ENCODE measurements at places on chromosomes 5 and 9.
A peak's percentile ranks its signal among the peaks of the same experiment; 100 is the strongest.

GRCh38 chr5:122727112-122727541, 47.8 kb upstream of the SNX2 start:
- no peak for DNase-seq

- no peak for DNase-seq
These were observed 212.2 kb upstream of the ACO1 start for GRCh38 chr9:32172256-32172655.

DNA sequence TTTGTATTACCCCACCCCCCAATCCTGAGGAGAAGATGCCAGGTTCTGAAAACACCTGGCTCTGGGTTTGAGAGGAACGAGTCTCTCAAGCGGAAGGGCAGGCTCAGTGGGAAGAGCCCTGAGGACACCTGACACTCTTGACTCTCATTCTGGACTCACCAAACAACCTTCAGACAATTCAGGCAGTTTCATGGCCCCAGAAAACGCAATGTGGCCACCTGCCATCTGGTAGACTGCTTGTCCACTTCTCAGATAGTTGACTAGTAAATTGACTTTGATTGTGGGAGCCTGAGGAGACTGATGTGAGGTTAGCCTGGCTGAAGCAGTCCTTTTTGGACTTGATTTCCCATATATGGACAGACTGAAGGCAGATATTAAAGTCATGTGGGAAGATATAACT, 117.5 kb upstream of the FSTL4 start:
- DNase-seq: no peak

- no peak for DNase-seq
These were observed 80.4 kb upstream of the ADAMTSL1 start for GRCh38 chr9:18393340-18394130.

DNA sequence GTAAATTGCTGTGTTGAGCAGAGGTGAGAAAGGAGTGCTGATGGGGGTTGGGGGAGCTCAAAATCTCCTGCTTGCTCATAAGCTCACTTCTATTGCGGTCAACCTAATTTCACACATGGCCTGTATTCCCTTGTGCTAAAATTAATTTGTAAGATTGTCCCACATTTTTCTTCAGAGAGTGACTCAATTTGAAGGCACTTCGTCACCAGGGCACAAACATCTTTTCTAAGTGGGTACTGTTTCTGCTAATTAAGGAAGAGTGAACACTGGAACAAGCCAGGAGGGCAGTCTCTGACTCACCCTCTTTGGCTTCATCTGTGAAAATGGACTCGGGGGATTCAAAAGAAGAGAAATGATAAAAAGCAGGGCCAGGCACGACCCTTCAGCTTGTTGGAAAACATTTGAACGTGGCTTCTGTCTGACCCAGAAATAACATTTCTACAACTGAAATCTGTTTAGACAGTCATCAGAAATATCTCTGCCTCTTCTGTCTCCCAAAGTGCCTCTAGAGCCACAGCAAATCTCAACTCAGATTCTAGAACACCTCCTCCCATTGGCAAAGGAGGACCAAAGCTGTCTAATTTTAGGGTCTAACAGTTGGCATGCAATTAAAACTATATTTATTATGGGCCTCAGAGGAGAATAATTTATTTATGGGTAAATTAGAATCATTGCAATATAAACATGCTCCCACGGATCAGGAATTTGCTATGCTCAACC, 49.8 kb downstream of the FEM1C start:
- no peak for DNase-seq

DNA sequence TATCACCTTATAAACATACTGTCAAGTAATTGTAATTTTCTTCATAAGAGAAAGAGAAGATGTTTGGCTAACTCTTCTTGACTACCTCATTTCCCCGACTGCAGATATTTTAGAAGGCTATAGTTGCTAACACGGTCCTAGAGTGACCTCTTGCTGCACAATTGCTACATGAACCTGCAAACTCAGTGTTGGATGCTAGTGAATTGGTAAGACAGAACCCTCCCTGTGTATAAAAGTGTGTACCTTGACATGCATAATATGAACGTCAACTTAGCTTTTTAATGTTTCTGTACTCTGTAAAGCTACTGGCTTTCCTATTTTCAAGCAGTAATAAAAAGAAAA, 46.7 kb upstream of the CER1 start:
- DNase-seq: no peak

DNA sequence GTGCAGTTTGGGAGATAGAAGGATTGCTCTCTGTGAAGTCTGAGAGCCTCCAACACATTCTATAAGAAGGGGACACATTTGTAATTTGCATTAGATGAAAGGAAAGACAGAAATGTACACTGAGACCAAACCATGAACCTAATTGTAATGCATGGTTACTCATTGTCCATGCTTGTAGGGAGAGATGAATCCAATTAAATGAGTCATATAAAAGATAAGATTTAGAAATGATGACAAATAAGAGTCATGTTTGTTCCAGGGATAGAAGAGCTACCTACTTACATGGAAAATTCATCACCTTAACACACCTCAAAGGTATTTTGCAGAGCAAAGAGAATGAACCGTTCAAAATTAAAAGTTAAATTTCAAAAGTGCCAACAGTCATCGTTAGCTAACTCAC, 85.1 kb downstream of the FBXL7 start:
- no peak for DNase-seq

GRCh38 chr9:36301227-36301626, 43.0 kb upstream of the GNE start:
- no peak for DNase-seq

DNA sequence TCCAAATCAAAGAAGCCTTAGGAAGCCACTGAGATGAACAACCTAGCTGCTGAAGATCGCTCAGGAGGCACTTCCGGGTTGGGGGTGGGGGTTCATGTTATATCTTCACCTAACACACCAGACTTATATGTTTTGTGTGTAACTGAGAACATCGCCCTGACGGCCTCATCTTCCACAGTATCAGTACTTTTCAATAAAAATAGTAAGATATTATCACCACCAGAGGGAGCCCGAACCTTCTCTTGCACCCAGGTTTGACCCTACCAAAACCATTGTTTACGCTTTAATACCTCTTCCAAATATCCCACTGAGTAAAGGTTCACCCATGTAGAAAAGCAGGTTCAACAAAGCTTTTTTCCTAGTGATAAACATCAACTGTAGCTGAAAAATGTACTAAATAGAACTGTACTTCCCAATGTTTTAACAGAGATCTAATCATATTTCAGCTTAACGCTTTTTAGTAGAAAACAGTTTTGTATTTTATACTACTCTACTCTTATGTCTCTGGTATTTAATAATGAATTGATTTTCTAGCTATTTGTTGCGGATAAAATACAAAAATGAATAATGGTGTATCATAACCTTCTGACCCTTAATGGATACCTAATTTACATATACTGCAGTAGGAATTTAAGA, 244.0 kb downstream of the EPB41L4A start:
- DNase-seq: peak; percentile 15

DNA sequence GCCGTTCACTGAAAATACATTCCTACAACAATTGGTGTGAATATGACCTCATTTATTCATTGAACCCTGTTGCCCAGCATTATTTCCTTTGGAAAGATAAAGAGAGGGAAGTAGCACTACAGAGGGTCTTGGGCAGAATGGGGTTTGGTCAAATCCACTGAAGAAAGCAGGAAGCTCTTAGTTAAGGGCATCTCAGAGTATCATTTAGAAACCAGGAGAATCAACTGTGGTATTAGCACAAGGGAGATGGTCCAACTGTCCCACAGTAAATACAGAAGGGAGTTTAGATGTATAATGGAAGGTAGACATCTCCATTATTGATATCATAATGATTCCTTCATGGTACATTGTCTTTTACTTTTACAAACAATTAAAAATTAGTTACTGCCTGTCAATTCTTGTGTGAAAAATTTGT, 47.1 kb downstream of the LIX1 start:
- no peak for DNase-seq

DNA sequence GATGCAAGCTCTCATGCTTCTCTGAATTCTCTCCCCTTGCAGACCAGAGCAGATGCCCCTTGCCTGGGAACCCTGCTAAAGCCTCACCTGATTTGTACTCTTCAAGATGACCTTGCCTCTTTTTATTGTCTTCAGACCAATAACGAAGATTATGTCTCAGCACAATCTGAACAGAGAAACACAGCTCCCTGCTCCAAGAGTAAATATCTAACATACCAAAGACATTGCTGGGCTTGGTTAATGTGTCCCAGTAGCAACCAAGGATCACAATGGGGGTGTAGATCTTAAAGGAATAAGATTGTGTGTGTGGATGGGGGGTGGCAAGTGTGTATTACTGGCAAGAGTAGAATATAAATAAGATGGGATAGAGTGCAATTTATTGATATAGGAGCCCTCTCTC, 67.6 kb upstream of the LHFPL2 start:
- DNase-seq: no peak

GRCh38 chr9:96242811-96243210, 59.2 kb downstream of the HSD17B3 start:
- no peak for DNase-seq

GRCh38 chr9:318646-319045, 104.0 kb downstream of the DOCK8 start:
- no peak for DNase-seq

DNA sequence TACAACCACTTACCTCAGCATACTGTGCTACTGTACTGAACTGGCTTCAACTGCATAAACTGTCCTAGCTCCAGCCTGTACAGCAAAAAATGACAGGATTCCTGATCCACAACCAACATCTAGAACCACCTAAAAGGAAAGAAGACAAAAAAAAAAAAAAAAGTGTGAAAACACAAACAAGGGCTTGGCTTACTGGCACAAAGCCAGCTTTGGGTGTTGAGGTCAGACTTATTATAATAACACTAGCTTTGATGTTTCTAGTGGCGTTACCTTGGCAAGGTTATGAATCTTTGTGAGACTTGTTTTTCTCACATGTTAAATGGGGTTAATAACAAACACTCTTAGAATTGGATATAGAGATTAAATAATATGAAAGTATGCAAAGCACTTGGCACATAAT, 148.5 kb upstream of the PUM3 start:
- DNase-seq: no peak

DNA sequence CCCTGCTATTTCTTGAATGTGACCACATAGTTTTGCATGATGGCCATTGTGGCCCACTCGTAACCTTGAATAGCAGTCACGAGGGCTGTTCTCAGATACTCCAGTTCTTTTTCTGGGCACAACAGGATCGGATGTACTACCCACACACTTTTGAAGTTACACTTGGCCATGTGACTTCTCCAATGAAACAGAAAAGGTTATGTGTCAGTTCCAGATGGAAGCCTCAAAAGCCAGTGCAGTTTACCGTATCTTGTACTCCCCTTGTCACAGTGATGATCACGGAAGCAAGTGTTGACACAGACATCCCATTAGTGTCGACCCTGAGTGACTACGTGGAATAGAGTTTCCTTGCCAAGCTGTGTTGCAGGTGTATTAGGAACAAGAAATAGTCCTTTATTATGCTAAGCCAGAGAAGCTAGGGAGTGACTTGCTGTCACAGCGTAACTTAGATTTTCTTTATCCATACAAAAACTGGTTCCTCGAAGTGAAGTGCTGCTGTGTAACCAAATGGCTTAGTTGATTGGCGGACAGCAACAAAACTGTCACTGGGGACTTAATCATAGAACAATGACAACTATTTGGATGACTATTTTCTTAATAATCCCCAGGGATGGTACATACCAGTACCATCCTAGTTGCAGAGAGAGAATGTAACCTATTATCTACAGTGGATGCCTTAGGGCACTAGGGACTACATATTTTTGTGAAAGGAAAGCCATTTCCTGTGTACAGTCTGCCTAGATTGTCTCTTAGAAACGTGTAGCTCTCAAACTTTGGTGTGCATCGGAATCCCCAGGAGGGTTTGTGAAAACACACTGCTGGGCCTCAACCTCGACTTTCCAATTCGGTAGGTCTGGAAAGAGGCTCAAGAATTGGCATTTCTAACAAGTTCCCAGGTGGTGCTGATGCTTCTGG, 90.1 kb upstream of the DMRT1 start:
- no peak for DNase-seq

- no peak for DNase-seq
These were observed 205.1 kb upstream of the CHD1 start for GRCh38 chr5:99133921-99134320.

- no peak for DNase-seq
These were observed 754.3 kb downstream of the TLE4 start for GRCh38 chr9:80326105-80326504.

DNA sequence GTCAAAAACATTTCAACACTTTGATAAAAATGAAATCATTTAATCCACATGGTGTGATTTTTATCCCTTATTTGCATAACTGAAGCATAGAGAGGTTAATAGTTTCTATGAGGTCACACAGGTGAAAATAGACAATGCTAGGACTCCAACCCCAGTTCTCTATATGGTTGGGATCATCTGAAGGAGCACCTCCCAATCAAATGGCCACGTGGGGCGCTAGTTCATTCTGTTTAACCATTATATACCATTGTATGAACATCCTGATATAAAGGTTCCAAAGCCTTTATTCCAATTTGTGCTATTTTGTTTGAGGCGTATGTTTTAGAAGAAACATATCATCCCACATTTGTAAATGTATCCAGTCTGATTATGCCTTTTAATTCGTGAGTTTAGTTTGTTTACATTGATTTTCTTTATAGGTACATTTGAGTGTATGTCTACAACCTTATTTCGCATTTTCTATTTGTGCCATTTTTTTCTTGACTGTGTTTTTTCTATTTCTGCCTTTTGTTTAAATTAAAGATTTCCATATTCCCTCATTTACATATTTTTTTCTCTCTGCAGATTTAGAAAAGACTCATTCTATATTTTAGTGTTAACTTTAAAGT, 1092.0 kb downstream of the MAT2B start:
- no peak for DNase-seq

GRCh38 chr5:134005417-134006061, 764 bp upstream of the VDAC1 start:
- DNase-seq: no peak

DNA sequence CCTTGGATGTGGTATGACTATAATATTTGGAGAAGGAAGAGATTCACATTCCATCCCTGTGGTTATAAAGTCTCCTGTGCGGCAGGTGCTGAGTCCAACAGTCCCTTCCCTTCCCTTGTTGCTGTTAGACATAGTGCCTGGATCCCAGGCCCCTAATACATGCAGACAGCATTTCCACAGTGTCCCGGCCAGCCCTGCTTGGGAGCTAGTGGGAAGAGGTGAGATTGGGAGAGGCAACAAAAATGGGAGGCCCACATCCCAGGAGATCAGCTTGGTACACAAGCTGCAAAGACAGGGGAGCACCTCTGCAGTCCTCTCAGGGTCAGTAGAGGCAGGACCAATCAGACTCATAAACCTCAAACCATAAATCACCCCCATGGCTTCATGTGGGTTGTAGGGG, 3.3 kb upstream of the NEURL1B start:
- DNase-seq: no peak

Data from activated naive CD4-positive, alpha-beta T cell treated with Interleukin-2 at 50 U/mL for 16 hours (primary cell).